ENCODE measurements at places on chromosomes 5 and 9.

- DNase-seq, result no peak
These were observed 4.3 kb upstream of the SLC6A18 start for GRCh38 chr5:1220831-1221230.

GRCh38 chr5:110878115-110878514, 139.3 kb downstream of the SLC25A46 start:
- DNase-seq, result no peak

DNA sequence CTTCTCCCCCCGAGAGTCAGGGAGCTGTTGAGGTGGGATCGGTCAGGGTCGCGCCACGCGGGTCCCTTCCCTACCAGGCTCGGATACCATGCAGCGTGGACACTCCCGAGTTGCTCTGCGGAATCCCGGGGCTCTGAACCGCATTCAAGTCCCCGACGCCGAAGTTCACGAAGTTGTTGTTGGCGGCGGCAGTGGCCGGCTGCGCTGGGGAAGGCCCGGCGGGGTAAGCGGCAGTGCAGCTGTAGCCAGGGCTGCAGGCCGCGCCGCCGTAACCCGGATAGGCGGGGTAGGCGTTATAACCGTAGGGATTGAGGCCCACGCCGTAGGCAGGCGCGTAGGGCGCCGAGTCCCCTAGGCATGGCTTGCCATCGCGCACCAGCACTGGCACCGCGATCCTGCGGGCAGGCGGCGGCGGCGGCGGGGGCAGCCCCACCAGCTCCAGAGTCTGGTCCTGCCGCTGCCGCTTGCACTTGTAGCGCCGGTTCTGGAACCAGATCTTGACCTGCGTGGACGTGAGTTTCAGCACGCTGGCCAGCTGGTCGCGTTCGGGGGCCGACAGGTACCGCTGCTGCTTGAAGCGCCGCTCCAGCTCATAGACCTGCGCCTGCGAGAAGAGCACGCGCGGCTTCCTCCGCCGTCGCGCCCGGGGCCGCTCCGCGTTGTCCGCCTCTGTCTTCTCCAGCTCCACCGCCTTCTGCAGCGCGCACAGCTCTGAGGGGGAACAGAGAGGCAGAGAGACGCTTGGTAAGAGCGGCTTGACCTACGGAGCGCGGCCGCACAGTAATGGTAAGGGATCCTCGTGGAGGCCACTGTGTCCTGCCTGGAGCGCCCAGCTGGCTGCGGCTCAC, 2.3 kb downstream of the NKX2-5 start:
- DNase-seq, result no peak

GRCh38 chr5:150053713-150054392, 32.5 kb downstream of the CSF1R start:
- DNase-seq, result no peak

DNA sequence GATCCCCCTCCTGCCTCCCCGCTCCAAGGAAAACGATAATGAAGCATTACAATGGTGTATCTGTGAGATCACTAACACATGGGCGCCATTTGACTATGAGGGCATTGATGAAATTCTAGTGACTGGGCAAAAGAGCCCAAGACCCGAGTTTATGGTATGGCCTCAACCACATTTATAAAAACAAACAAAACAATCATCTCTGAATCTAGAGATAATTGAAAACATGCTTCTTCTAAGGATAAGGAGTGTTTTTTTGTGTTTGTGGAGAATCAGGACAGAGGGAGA, 100.9 kb upstream of the SEMA6A start:
- no peak for DNase-seq

GRCh38 chr9:136328622-136329041, 1.3 kb downstream of the GPSM1 start:
- DNase-seq, result no peak

GRCh38 chr5:32143617-32144377, 30.3 kb downstream of the GOLPH3 start:
- no peak for DNase-seq
